Activated CD4-positive, alpha-beta T cell treated with anti-CD3 and anti-CD28 coated beads for 48 hours (primary cell): ENCODE measurements at places on chromosomes 3 and 15.

- no peak for DNase-seq
These were observed 50.3 kb downstream of the SERPINI1 start for GRCh38 chr3:167785790-167786189.

DNA sequence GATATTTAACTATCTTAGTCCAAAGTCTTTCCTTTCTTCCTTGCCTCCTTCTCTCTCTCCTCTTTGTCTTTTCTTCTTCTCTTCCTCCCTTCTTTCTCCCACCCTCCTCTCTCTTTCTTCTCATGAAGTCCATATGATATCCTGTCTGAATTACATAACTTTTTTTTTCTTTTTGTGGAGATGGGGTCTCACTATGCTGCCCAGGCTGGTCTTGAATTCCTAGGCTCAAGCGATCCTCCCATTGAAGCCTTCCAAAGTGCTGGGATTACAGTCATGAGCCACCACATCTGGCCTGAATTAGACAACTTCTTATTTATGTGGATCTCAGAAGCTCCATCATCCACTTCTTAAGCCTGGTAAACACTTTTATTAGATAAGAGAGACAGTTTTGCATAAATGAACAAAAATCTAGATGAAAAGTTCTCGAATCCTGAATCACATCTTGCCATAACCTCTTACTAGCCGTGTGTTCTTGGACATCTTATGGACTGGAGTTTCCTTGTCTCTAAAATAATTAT, 206.5 kb downstream of the LPP start:
- DNase-seq: no peak

GRCh38 chr15:69074001-69074842, 59.7 kb downstream of the NOX5 start:
- no peak for DNase-seq

- no peak for DNase-seq
These were observed 338.7 kb upstream of the IL12A start for GRCh38 chr3:159649951-159650350.

DNA sequence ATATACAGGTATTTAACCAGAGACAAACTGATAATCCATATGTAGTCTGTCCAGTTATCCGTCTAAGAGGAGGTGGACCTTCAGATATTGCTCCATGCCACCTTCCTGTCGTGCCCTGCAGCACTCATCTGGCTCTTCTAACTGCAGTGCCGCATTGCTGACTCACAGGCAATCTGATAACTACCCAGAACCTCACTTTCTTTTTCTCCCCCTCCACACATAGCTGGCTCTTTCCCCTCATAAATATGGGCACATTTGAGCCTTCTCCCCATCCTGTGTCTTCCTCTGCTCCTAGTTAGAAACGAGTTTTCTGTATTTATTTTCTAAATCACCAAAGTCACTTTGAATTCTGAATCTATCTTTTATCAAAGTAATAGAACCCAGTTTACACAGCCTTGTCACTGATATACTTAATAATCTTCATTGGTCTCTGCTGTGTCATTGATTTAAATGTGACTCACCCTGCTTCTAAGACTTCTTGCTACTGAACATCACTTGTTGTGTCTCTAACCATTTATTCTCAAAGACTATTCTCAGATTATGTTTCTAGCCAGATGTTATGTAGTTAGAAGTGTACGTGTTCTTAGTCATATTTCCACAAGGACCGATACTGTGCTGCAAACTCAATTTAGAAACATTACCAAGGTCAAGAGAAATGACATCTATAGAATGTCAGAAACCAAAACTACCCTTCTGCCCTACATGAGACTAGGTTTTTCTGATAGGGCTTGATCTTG, 17.4 kb upstream of the KCNMB2 start:
- no peak for DNase-seq

- DNase-seq: no peak
These were observed 30.0 kb downstream of the KLHL25 start for GRCh38 chr15:85764649-85765277.

- no peak for DNase-seq
These were observed 114.0 kb downstream of the LRRC28 start for GRCh38 chr15:99365242-99365641.
